Left lung (tissue), 14 donors: ENCODE measurements at places on chromosomes 13 and 19. TPM values are rescaled to one million over a fixed set of nuclear protein-coding genes. Genes with fewer than 3 reads are reported as not detected.
A peak's percentile ranks its signal among the peaks of the same experiment; 100 is the strongest.

The FUT2 gene
- 1.1 TPM for total RNA-seq

The LRRC63 gene
- 0.35 TPM for total RNA-seq

The CNFN gene
- total RNA-seq: 3.2 TPM

GRCh38 chr13:39935155-39935554, 279.7 kb downstream of the COG6 start:
- no peak overlapping the region for H3K27ac ChIP-seq
- H3K27me3 ChIP-seq: no peaks in the 10 kb centered on the region

DNA sequence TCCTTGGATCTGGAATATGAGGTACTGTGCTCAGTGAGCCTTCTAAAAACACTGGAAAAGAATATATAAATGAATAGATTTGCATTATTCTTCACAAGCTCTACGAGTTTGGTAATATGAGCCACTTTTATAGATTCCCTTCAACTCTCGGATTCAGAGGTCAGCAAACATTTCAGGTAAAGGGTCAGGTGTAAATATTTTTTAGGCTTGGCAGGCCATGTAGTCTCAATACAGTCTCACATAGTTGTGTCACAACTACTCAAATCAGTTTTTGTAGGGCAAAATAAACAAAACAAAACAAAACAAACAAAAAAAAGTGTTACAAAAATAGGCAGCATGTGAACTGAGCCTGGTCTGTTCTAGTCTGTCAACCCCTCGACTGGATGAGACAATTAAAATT, 57.4 kb downstream of the PSPC1 start:
- H3K27me3 ChIP-seq: no peaks in the 10 kb centered on the region
- no peak overlapping the region for H3K4me3 ChIP-seq
- H3K36me3 ChIP-seq: no peaks in the 10 kb centered on the region

The WDR62 gene
- 4.3 TPM for total RNA-seq

GRCh38 chr13:112567161-112567862, 20.6 kb downstream of the TUBGCP3 start:
- peaks cover 46% of the 10 kb centered on the region for H3K36me3 ChIP-seq
- no peak overlapping the region for H3K27ac ChIP-seq
- no peak for DNase-seq
- H3K27me3 ChIP-seq: no peaks in the 10 kb centered on the region

- H3K27ac ChIP-seq: no peak overlapping the region
- no peak for DNase-seq
- no peak overlapping the region for H3K4me3 ChIP-seq
- H3K36me3 ChIP-seq: no peaks in the 10 kb centered on the region
Measured at GRCh38 chr13:36453516-36453915, 21.2 kb downstream of the CCNA1 start.

The GNG8 gene
- not detected for total RNA-seq

The OR10H2 gene
- not detected for total RNA-seq

The SERTM1 gene
- 0.67 TPM for total RNA-seq

DNA sequence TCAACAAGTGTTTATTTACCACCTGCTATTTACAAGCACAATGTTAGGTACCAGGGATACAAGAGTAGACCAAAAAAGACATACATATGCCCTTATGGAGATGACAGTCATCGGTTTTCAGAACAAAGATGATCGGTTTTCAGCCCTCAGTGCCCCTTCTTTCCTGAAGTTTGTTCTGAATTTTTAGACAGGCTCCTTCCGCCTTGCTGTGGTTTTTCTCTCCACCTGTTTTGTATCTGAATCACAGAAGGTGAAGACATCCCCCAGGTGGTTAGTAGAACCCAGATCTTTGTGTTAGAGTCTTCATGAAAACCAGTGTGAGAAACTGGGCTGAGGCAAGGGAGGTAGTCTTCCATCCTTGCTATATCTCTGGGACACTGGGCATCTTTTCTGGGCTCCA, 23.5 kb downstream of the ACTL9 start:
- H3K27ac ChIP-seq: no peak overlapping the region
- no peaks in the 10 kb centered on the region for H3K27me3 ChIP-seq
- H3K4me3 ChIP-seq: no peak overlapping the region
- no peak for DNase-seq

GRCh38 chr13:70253834-70254233, 145.6 kb upstream of the KLHL1 start:
- H3K4me3 ChIP-seq: no peak overlapping the region
- H3K27ac ChIP-seq: no peak overlapping the region
- H3K27me3 ChIP-seq: no peaks in the 10 kb centered on the region
- H3K36me3 ChIP-seq: no peaks in the 10 kb centered on the region
- no peak for DNase-seq

DNA sequence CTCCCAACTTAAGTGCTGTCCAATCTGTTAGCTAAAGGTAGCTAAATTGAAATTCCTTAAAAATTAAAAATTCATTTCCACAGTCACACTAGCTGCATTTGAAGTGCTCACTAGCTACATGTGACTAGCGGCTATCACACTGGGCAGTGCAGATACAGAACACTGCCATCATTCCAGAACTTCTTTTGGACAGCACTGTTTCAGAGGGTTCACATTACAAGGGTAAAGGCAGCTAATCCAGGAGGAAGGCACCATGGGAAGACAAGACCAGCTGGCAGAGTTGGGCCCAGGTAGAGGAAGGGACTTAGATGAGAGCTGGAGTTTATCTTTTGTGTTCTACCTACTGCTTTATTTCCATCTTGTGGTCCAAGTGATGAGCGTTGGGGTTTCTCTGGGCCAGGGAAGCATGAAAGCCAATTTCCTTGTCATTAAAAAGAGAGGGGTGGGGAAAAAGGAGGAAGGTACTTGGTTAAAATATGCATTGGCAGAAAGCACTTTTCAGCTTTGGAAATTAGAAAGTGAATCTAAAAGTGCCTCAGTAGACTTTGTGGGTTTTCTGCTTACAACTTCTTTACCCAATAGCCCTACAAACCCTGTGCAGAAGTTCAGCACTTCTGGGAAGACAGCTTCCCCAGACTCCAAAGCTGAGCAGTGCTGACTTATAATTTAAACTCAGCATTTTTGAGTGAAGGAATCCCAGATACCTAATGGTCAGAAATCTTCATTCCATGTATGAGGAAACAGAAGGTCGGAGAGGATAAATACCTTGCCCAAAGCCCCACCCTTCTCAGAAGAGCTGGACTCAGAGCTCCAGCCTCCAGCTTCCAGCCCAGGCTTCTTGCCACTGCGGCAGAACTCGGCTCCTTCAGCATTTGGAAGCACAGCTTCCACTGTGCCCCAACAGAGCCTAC, 49.5 kb downstream of the ATP7B start:
- no peaks in the 10 kb centered on the region for H3K4me1 ChIP-seq
- no peak overlapping the region for H3K4me3 ChIP-seq
- H3K27me3 ChIP-seq: no peaks in the 10 kb centered on the region
- DNase-seq: no peak
- H3K27ac ChIP-seq: no peak overlapping the region

DNA sequence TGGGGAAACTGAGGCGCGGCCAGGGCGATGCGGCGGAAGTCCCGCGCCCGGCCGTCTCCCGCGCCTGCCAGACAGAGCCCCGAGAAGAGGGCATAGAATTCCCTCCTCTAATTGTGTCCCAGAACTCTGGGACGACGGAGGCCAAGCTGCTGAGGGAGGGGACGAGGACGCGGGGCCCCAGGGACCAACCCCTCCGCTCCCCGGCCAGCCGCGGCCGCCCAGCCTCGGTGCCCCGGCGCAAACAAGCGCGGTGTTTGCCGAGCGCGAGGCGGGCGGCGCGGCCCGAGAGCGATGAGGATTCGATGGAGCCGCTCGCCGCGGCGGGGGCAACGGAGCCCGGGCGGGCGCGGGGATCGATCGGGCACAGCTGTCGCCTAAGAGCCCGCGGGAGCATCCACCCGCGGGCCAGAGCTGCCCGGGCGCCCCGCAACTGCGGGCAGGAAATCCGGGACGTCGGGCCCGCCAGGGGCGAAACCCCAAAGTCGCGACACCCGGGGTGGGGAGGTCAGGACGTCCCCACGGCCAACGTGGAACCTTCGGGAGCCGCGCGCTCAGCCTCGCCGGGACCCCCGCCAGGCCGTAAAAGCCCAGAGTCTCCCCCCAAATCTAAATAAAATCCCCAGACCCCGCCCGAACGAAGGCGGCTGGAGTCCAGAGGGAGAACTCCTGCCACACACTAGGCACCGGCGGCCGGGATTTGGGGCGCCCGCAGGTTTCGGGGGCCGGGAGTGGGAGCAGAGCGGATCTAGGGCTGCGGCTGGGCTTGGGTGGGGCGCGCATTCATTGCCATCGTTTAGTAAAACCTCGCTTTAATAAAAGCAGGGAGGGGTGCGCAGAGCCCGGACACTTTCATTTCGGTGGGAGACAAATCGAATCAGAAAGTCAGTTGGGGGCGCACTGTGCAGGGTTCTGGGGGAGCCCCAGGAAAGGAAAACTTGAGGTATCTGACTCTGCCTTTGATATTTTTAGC, 3.6 kb upstream of the ONECUT3 start:
- H3K36me3 ChIP-seq: no peaks in the 10 kb centered on the region
- no peak overlapping the region for H3K27ac ChIP-seq
- H3K27me3 ChIP-seq: peaks cover 92% of the 10 kb centered on the region
- peaks cover 31% of the 10 kb centered on the region for H3K4me1 ChIP-seq

DNA sequence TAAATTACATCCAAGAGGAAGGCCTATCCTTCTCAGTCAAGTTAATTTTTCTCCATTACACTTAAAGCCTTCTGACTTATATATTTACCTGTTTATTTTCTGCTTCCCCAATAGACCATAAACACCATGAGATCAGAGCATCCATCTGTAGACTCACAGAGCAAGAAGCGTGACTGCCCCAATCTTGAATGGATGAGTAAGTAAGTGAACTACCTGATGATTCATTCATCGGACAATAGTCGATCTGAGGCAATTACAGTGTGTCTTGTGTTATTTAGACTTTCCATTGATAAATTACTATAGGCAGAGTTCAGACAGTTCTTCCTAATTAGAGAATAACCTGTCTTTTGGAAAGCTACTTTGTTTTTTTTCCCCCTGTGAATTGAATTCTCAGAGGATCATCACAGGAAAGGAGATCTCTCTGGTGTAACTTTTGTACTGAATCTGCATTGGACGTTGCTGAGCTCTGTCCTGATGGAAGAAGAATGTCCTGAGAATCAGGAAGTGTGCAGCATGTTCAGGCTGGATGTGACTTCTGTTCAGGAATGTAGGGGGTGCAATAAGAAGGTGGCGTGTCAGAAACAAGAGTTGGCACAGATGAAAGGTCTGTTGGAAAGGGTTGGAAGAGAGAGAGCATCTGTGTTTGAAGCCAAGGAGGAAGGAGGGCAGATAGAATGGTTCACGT, 367.0 kb downstream of the NALCN start:
- H3K4me1 ChIP-seq: no peaks in the 10 kb centered on the region
- DNase-seq: no peak
- H3K27ac ChIP-seq: no peak overlapping the region
- H3K36me3 ChIP-seq: no peaks in the 10 kb centered on the region
- H3K4me3 ChIP-seq: no peak overlapping the region

DNA sequence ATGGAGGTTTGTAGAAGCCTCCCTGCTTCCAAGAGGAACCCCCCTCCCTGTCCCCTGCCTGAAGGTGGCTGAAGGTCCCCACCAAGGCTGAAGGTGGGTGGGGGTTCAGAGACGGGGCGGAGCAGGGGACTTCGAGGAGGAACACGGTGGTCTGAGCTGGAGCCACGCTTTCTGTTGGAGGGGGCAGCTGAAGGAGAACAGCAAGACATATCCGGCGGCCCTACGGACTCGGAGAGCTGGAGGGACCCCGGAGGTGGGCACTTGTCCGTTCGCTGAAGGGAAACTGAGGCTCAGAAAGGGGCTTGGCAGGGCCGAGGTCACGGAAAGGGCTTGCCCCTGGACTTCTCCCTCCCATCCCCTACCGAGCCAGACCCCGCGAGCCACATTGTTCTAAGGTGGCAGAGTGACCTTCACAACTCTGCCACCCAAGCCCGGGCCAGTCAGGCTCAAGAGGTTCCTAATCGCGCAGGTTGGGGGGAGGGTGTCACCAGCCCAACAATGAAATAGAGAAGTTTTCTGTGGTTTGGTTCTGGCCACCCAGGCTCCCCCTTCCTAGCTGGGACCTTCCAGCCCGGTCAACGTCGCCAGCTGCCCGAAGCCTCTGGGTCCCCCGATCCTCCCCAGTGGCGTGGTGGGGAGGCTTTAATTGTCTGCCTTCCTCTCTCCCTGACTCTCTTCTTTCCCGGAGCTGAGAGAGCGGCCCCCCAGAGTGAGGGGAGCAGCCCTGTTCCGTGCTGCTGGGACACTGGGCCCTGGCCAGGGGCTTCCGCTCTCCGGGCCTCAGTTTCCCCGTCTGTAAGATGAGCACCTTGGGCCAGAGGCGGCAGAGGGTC, 15.5 kb upstream of the KCNN1 start:
- H3K27ac ChIP-seq: no peak overlapping the region
- H3K4me1 ChIP-seq: peaks cover 9% of the 10 kb centered on the region
- peaks cover 56% of the 10 kb centered on the region for H3K27me3 ChIP-seq
- no peak for DNase-seq

DNA sequence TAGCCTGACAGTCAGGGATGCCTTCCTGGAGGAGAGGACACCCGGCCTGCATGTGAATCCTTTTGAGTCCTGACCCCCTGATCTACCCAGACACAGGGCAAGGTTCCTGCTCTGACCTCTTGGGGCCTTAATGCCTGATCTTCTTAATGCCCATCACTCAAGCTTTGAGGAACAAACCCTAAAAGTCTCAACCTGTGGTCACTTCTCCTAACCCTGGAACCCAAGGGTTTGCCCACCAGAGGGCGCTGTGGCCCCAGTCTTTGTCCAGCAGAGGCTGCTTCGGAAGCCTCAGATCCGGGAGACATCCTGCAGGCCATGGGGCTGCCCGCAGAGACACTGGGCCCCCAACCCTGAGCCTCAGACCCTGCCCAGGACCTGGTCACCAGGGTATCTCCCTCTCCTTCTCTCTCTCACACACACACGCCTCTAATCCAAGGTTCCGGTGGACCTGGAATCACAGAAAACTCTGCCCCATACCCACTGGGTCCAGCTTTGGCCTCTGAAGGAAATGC, 9.8 kb upstream of the DPF1 start:
- peaks cover 5% of the 10 kb centered on the region for H3K4me1 ChIP-seq
- peaks cover 54% of the 10 kb centered on the region for H3K27me3 ChIP-seq
- no peaks in the 10 kb centered on the region for H3K36me3 ChIP-seq
- no peak overlapping the region for H3K27ac ChIP-seq
- peak; percentile 80 for DNase-seq

The KLF5 gene
- 52.9 TPM for total RNA-seq
